Umbilical cord (tissue), 2 donors: ENCODE measurements at places on chromosomes 16 and 17.

GRCh38 chr17:79113699-79114457 is 39.3 kb downstream of the ENGASE start:
- DNase-seq: peak; percentile 80

GRCh38 chr17:50608700-50609379 is 25.8 kb upstream of the ABCC3 start:
- DNase-seq: no peak

- DNase-seq: no peak
Measured at GRCh38 chr16:84294117-84294516, 561 bp upstream of the WFDC1 start.

- DNase-seq: no peak
Measured at GRCh38 chr17:37710344-37710886, 34.4 kb downstream of the HNF1B start.

- DNase-seq: no peak
Measured at GRCh38 chr17:48869821-48870318, 22.7 kb upstream of the ATP5MC1 start.

DNA sequence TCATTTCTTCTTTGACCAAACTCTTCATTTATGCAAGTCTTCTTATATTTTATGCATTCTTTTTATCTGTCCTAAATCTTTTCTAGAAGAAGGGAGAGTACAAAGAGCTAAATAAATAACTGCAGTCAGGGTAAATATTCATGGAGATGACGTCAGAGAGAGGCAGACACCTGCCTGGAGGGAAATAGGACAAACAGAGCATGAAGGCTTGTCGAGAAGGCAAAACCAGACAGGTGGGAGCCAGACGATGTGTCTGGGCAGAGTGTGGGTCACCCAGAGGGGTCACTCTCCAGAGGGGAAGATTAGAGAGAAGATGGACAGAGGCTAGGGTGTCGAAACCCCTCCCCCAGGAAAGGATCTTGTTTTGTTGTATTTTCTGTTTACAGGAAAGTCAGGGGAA is 78.3 kb upstream of the RPL38 start:
- no peak for DNase-seq

DNA sequence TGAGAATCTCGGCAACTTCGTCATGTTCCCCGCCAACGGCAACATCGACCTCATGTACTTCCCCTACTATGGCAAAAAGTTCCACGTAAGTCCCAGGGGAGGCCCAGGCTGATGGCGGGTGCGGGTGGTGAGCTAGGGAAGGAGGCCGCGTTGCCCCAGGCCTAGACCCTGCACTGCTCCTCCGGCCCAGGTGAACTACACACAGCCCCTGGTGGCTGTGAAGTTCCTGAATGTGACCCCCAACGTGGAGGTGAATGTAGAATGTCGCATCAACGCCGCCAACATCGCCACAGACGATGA is 4.8 kb downstream of the ATP1B2 start:
- DNase-seq: no peak

- DNase-seq: no peak
Measured at GRCh38 chr16:23607726-23608125, 11.6 kb upstream of the NDUFAB1 start.

- DNase-seq: peak; percentile 98
Measured at GRCh38 chr17:57869617-57870282, 19.9 kb upstream of the MRPS23 start.

DNA sequence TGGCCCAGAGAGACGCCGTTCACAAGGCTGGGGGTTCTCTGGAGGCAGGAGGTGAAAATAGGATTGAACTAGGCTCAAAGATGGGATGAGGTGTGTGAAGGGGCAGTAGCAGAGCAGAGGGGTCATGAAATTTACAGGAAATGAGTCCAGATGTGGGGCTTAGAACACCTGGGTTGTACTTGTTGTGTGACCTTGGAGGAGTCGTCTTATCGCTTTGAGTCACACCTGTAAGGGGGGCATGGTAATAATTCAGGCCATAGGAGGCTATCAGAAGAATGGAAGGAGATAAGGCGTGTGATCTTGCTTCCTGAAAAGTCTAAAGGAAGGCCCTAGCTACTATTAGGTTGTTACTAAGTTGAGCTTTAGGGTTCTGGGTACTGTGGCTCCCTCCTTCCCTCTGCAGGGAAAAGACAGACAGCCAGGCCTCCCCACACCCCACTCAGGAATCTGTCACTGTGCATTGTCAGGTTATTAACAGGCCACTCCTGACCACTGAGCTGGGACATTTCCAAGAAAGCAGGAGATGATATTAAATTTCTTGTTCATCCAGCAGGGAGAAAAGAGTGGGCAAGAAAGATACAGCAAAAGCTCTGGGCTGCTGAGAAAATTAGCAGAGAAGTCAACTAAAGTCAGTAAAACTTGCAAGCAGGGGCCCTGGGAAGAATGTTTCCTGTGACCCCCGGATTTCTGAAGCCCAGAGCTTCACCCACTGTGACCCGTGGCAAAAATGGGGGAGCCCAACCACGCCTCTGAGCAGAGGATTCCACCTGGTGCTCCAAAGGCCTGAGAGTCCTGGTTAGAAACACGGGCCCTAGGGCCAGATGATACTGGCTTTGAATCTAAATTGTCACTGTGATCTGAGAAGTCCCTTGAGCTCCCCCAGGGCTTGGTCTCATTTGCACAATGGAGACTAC is 6.0 kb upstream of the CDC42EP4 start:
- peak; percentile 77 for DNase-seq

DNA sequence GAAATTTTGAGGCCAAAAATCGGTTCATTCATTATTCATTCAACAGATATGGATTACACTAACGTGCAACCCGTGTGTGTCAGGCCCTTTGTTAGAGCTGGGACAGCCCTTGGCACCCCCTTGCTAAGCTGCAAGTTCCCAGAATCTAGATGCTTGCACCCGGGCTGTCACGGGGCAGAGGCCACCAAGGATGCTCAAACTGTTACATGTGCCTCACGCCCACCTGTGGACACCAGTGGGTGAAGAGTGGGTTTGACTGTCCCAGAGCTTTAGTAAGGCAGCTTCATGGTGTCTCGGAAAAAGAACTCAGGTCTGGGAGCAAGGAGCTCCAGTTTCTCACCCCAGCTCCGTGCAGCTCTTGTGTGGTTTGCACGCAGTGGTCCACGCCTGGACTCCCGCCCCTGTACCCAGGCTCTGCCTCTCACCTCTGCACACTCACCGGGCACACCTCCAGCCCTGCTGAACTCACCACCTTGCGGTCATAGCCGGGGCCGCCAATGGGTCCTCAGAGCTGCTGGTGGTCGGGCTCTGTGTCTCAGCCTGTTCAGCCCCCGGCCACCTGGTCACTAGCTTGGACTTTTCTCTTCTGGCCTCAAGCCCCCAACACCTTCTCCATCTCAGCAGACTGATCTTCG is 53.7 kb upstream of the CACNG4 start:
- DNase-seq: no peak

DNA sequence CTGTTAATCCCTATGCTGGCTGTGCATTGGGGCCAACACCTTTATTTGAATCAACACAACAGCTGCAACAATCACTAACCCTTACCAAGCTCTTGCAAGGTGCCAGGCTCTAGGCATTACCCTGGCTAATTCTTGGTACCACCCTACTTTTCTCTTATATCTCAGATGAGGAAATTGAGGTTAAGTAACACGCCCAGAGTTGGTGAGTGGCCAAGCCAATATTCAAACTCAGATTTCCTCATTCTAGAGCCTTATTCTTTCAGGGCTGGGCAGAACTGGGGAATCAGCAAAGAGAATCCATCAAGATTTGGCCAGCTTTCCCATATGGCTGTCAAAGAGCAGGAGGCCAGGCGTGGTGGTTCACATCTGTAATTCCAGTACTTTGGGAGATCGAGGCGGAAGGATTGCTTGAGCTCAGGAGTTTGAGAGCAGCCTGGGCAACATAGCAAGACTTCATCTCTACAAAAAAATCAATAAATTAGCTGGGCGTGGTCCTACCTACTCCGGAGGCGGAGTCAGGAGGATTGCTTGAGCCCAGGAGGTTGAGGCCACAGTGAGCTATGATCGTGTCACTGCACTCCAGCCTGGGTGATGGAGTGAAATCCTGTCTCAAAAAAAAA is 23.7 kb downstream of the ARSG start:
- no peak for DNase-seq

DNA sequence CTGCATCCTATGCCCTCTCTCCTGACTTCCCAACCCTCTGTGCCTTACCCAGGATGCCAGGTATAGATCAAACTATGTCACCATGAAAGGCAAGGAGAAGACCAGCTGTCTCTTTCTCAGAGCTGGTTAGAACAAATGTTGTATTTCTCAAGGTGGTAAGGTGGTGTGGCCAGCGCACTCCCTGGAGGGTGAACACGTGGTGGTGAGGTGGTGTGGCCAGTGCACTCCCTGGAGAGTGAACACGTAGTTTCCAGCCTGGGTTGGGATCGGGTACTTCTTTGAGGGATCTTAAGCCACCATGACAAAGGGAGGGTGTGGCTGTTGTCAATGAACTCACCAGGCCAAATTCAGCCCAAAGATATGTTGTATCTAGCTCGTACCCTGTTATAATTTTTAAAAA is 26.8 kb downstream of the KATNIP start:
- DNase-seq: no peak

DNA sequence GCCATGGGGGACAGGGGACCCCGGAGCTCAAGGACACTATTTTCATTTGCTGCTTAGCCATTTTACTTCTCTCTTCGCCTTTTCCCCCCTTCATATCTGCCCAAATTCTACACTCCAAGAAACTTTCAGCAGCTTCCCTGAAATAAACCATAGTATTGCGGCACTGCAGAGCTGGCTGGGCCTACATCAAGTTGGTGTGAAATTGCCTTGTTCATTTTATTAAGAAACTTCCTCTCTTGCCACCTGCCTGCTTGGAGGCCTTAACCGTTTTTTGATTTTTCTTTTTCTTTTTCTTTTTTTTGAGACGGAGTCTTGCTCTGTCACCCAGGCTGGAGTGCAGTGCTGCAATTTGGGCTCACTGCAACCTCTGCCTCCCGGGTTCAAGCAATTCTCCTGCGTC is 7.4 kb upstream of the CPNE2 start:
- no peak for DNase-seq

GRCh38 chr17:60577147-60577915 is 22.7 kb upstream of the PPM1D start:
- DNase-seq: peak; percentile 86

DNA sequence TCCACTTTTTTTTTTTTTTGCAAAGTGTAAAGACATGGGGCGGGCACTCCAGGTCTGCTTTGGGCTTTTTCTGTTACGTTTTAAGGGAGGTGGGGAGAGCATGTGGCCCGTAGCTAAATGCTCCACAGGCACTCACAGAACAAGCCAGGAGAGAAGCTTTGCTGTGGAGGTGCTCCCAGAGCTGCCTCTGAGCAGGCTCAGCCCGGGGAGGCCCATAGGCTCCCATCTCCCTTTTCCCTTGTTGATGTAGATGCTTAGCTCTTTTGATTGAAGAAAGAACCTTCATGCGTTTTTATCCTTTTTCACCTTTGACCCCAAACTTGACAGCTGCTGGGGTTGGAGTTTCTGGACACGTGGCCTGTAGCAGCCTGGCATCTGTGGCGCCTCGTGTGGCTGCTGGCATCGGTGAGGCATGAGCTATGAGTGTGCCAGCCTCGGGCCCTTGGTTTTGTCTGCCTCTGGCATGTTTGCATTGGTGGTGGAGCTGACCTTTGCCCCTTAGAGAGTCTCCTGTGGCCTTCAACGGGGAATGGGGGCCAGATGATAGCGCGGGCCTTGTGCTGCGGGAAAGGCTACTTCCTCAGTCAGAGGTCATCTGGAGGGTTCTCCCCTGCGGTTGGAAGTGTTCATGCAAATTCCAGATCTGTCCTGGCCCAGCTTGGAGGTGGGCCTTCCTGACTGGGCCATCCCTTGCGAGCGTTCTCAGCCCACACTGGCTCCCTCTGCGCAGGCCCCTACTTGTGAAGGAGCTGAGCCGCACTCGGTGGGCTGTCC is 20.0 kb upstream of the IL17C start:
- DNase-seq: no peak

GRCh38 chr17:6110088-6110487 is 39.9 kb downstream of the WSCD1 start:
- no peak for DNase-seq

- no peak for DNase-seq
Measured at GRCh38 chr17:65371702-65372101, 189.7 kb downstream of the AXIN2 start.

- no peak for DNase-seq
Measured at GRCh38 chr17:29165800-29166506, 14.2 kb downstream of the MYO18A start.

GRCh38 chr17:32755045-32755805 is 121.7 kb downstream of the MYO1D start:
- DNase-seq: peak; percentile 78
